ENCODE measurements at places on chromosomes 7 and 10. TPM values are rescaled to one million over a fixed set of nuclear protein-coding genes. Genes with fewer than 3 reads are reported as not detected.

- DNase-seq: no peak
- H3K36me3 ChIP-seq: no peaks in the 10 kb centered on the region
- H3K4me1 ChIP-seq: no peaks in the 10 kb centered on the region
- H3K4me3 ChIP-seq: no peak overlapping the region
- H3K27me3 ChIP-seq: no peaks in the 10 kb centered on the region
Measured at GRCh38 chr7:88539518-88539917, 220.0 kb upstream of the ZNF804B start.

CACNA2D1 gene
- 9.8 TPM for total RNA-seq

GRCh38 chr7:2477447-2478398 is 1.5 kb upstream of the GRIFIN start:
- DNase-seq: no peak
- no peak overlapping the region for H3K4me3 ChIP-seq
- H3K27me3 ChIP-seq: no peaks in the 10 kb centered on the region
- peaks cover 18% of the 10 kb centered on the region for H3K4me1 ChIP-seq
- no peaks in the 10 kb centered on the region for H3K36me3 ChIP-seq

ACBD7 gene
- total RNA-seq: 1.8 TPM

GRCh38 chr7:156751319-156751718 is 110.7 kb downstream of the RNF32 start:
- no peak for DNase-seq
- peaks cover 3% of the 10 kb centered on the region for H3K36me3 ChIP-seq

GRCh38 chr10:14836208-14836607 is 1.6 kb downstream of the CDNF start:
- H3K27me3 ChIP-seq: no peaks in the 10 kb centered on the region
- H3K27ac ChIP-seq: no peak overlapping the region
- H3K4me3 ChIP-seq: no peak overlapping the region
- H3K4me1 ChIP-seq: no peaks in the 10 kb centered on the region

GRCh38 chr7:130432886-130433285 is 7.9 kb downstream of the CEP41 start:
- no peak for DNase-seq
- H3K36me3 ChIP-seq: no peaks in the 10 kb centered on the region
- no peak overlapping the region for H3K27ac ChIP-seq
- H3K27me3 ChIP-seq: no peaks in the 10 kb centered on the region

AIFM2 gene
- 16.6 TPM for total RNA-seq

GRCh38 chr7:34949361-34949760 is 87.9 kb downstream of the DPY19L1 start:
- no peak overlapping the region for H3K27ac ChIP-seq
- H3K4me1 ChIP-seq: no peaks in the 10 kb centered on the region
- no peaks in the 10 kb centered on the region for H3K36me3 ChIP-seq
- DNase-seq: no peak

All from Panc1 (cell line).